ENCODE measurements at places on chromosomes 13 and 19. TPM values are rescaled to one million over a fixed set of nuclear protein-coding genes. Genes with fewer than 3 reads are reported as not detected.

GRCh38 chr13:26015271-26016125 is 36.3 kb downstream of the SHISA2 start:
- no peak overlapping the region for H3K27ac ChIP-seq
- no peak overlapping the region for H3K4me3 ChIP-seq
- DNase-seq: no peak
- H3K27me3 ChIP-seq: no peaks in the 10 kb centered on the region

GRCh38 chr13:76687467-76687866 is 198.7 kb downstream of the KCTD12 start:
- H3K27ac ChIP-seq: no peak overlapping the region
- no peak for DNase-seq
- no peaks in the 10 kb centered on the region for H3K36me3 ChIP-seq
- no peak overlapping the region for H3K4me3 ChIP-seq
- H3K4me1 ChIP-seq: no peaks in the 10 kb centered on the region
- no peaks in the 10 kb centered on the region for H3K27me3 ChIP-seq

DNA sequence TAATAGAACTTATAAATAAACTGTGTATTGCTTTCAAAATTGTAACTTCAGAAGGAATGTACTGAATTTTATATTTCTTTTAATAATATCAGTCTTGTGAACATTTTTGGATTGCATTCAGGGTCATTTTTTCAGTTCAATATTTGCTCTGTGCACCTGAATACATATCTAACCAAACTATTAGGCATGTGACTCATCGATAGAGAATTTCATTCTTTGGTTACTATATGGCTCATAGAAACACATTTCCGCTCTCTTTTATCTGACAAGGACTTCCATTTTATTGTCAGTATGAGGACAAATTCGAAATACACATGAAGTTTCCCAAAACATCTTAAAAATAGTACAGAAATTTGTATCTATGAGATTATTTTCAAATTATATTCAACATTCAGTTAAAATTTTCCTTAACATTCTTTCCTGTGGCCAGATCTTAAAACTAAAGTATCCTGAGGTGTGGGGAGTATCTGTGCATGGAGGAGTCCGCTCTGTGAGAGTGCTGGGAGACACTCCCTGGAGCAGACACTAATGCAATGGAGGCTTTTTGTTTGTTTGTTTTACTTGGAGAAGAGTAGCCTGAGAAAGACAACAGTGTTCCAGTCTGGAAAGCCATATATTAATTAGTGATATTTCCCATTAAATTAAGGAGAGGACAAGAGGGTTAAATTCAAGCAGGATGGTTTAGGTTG is 483.6 kb downstream of the PCDH20 start:
- H3K4me1 ChIP-seq: no peaks in the 10 kb centered on the region
- DNase-seq: no peak
- H3K27me3 ChIP-seq: no peaks in the 10 kb centered on the region
- H3K4me3 ChIP-seq: no peak overlapping the region

The CCDC70 gene
- not detected for total RNA-seq

- DNase-seq: no peak
- H3K4me3 ChIP-seq: no peak overlapping the region
- no peaks in the 10 kb centered on the region for H3K36me3 ChIP-seq
- H3K27ac ChIP-seq: no peak overlapping the region
- H3K4me1 ChIP-seq: no peaks in the 10 kb centered on the region
Observed at GRCh38 chr19:54047616-54048015, 16.1 kb downstream of the VSTM1 start.

DNA sequence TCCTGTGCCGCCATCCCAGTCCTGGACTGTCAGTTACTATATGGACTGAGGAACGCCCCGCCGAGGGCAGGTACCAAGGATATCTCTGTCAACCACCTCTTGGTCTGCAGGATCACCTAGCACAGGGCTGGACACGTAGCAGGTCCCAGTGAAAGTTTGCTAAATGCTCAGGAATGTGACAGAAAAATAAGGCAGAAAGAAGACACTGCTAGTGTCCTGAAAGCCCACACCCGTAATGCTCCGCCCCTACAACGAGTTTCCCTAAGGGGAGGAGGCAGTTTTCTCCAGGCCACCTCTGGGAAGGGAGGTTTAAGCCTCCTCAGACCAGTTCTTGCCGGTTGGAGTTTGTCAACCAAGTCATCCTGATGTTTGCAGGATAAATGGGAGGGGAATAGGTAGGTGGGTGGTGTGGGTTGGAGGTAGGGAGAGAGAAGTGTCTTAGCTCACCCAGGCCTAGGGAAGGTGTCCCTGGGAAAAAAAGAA is 1.7 kb upstream of the SERTAD3 start:
- no peak for DNase-seq
- no peaks in the 10 kb centered on the region for H3K27me3 ChIP-seq
- no peak overlapping the region for H3K4me3 ChIP-seq
- peaks cover 23% of the 10 kb centered on the region for H3K36me3 ChIP-seq

GRCh38 chr13:94827566-94827965 is 115.2 kb upstream of the SOX21 start:
- no peaks in the 10 kb centered on the region for H3K27me3 ChIP-seq
- no peaks in the 10 kb centered on the region for H3K36me3 ChIP-seq
- H3K4me3 ChIP-seq: no peak overlapping the region

DNA sequence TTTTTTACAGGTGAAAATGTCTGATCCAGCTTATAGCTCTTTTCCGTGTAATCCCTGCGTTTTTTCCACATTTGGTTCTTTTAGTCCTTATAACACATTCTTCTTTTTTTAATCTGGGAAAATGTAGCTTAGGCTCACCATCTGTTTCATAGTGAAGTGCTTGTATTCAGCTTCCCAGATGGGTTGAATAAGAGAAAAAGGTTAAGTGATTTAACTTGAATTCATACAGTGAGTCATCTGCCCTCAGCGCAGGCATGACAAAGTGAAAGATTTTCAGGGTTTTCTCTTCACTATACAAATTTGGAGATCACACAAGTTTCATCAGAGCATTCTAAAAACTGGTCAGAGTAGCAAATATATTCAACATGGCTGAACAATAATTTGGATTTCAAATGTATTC is 224.8 kb downstream of the SPRY2 start:
- DNase-seq: no peak
- no peaks in the 10 kb centered on the region for H3K4me1 ChIP-seq
- H3K27me3 ChIP-seq: no peaks in the 10 kb centered on the region
- no peak overlapping the region for H3K4me3 ChIP-seq
- no peaks in the 10 kb centered on the region for H3K36me3 ChIP-seq

DNA sequence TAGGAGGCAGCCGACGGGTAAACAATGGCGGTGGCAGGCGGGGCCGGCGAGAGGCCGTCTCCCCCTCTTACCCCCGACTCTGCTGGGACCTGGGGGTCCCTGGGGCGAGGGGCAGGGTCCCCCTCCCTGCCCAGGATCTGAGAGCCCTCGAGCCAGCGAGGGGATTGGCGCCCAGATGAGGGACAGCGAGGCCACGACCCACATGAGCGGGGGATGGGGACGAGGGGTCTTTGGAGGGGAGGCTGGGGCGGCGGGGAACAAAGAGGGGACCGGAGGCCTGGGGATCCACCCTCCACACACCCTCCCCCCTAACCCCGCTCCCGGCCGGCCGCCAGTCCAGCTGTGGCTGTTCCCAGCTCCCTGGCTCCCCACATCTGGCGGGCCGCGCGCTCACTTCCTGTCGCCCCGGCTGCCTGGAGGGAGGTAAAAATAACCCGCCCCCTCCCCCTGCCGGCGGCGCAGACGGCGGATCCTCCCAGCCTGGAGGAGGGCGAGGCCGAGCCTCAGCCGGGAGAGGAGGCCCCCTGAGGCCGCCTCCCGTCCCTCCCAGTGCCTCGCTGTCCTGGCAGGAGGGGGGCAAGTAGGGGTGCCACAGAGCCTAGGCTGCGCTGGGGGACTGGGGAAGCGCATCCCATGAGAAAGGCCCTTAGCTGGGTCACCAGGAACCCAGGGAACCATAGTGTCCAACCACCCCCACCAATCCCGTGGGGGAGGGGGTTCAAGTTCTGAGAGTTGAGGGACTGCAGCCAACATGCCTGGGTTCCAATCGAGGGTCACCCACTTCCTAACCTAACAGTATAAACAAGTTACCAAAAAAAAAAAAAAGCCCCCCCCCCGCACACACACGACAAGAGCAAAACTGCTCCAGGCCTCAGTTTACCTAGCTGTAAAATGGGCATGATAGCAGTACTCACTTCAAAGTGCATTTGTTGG is 29.3 kb upstream of the NANOS3 start:
- H3K27ac ChIP-seq: peak overlapping the region; percentile 97
- peak; percentile 92 for DNase-seq
- no peaks in the 10 kb centered on the region for H3K27me3 ChIP-seq
- H3K4me1 ChIP-seq: peaks cover 47% of the 10 kb centered on the region
- no peaks in the 10 kb centered on the region for H3K36me3 ChIP-seq
- peak overlapping the region; percentile 56 for H3K4me3 ChIP-seq

DNA sequence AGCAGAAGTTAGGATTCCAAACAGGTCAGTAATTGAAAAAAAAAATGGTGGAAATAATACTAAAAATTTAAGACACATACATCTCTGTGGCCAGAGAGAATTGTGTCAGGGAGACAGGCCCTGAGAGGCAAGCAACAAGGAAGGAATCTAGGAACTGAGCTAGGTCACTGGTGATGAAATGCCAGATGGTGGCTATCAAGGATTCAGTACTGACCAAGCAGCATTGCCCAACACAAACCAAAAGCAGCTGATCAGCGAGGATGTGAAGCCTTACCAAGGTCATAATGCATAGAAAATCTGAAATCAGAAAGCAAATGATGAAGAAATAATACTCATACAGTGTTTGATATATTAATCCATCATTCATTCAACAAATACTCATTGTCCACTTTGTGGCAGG is 905.0 kb downstream of the GPC5 start:
- H3K36me3 ChIP-seq: no peaks in the 10 kb centered on the region
- H3K4me1 ChIP-seq: no peaks in the 10 kb centered on the region
- no peak overlapping the region for H3K27ac ChIP-seq
- no peaks in the 10 kb centered on the region for H3K27me3 ChIP-seq
- H3K4me3 ChIP-seq: no peak overlapping the region
- no peak for DNase-seq

- DNase-seq: no peak
- peak overlapping the region; percentile 35 for H3K4me3 ChIP-seq
- no peaks in the 10 kb centered on the region for H3K27me3 ChIP-seq
- peaks cover 42% of the 10 kb centered on the region for H3K4me1 ChIP-seq
- no peaks in the 10 kb centered on the region for H3K36me3 ChIP-seq
Observed at GRCh38 chr19:55254625-55254977, 4.2 kb downstream of the PPP6R1 start.

GRCh38 chr13:20988909-20989655 is 72.3 kb downstream of the LATS2 start:
- DNase-seq: no peak
- no peak overlapping the region for H3K27ac ChIP-seq
- no peaks in the 10 kb centered on the region for H3K4me1 ChIP-seq
- peaks cover 33% of the 10 kb centered on the region for H3K36me3 ChIP-seq

- no peak for DNase-seq
- no peaks in the 10 kb centered on the region for H3K27me3 ChIP-seq
- no peak overlapping the region for H3K4me3 ChIP-seq
- peaks cover 5% of the 10 kb centered on the region for H3K4me1 ChIP-seq
- H3K27ac ChIP-seq: peak overlapping the region; percentile 87
- H3K36me3 ChIP-seq: no peaks in the 10 kb centered on the region
Observed at GRCh38 chr19:12939975-12940423, 1.6 kb downstream of the CALR start.

The IGSF23 gene
- total RNA-seq: not detected

DNA sequence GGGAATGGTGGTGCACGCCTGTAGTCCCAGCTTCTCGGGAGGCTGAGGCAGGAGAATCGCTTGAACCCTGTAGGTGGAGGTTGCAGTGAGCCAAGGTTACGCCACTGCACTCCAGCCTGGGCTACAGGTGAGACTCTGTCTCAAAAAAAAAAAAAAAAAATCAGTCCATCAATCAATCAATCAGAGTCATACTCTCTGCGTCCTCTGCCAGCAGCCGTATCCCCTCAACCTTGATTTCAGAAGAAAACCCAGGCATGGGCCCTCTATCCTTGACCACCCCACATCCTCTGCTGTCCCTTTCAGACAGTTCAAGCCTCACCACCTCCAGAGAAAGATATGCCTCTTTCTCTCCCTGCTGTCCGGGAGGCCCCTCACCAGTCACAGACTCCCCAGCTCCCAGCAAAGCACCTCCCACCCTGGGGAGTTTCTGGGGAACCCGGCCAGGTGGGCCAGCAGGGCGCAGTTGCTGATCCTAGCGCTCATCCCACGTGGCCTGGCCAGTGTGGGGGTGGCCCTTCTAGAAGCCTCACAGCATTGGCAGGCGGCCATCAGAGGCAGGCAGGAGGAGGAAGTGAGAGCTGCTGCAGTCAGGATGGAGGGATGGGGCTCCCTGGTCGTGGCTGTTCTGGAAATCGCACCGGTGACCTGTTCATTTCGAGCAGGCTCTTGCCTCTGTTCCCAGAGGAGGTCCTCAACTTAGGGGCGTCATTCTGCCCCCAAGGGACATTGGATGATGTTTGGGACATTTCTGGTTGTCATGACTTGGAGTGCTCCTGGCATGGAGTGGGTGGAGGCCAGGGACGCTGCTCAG is 10.2 kb upstream of the JSRP1 start:
- peaks cover 20% of the 10 kb centered on the region for H3K4me1 ChIP-seq
- peaks cover under 1% of the 10 kb centered on the region for H3K36me3 ChIP-seq
- no peak overlapping the region for H3K4me3 ChIP-seq
- no peaks in the 10 kb centered on the region for H3K27me3 ChIP-seq
- DNase-seq: peak; percentile 87

DNA sequence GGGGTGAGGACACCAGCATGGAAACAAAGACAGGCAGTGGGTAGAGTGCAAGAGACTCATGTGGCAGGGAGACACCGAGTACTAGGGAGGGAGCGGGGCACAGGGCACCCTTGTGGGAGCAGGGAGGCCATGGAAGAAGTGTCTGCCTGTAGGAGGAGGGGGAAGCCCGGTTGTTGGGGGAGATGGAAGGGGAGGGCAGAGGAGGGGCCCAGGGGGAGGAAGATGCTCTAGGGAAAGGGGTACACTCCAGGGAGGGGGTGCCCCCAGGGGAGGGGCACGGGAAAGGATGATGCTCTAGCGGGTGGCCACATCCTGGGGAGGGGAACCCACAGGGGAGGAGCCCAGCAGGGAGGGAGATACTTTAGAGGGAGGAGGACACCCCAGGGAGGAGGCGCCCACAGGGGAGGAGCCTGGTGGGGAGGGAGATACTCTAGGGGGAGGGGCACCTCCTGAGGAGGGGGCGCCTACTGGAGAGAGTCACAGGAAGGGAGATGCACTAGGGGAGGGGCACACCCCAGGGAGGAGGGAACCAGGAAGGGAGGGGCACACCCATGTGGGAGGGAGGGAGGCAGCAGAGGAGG is 24.9 kb downstream of the CPAMD8 start:
- H3K27me3 ChIP-seq: no peaks in the 10 kb centered on the region
- no peak overlapping the region for H3K27ac ChIP-seq
- H3K4me3 ChIP-seq: no peak overlapping the region
- no peak for DNase-seq

GRCh38 chr13:73967397-73968165 is 166.6 kb downstream of the KLF12 start:
- no peak for DNase-seq
- no peaks in the 10 kb centered on the region for H3K36me3 ChIP-seq
- no peaks in the 10 kb centered on the region for H3K4me1 ChIP-seq
- H3K4me3 ChIP-seq: no peak overlapping the region
- no peaks in the 10 kb centered on the region for H3K27me3 ChIP-seq

The CBLC gene
- not detected for total RNA-seq

GRCh38 chr13:61253105-61253877 is 162.4 kb downstream of the PCDH20 start:
- no peak overlapping the region for H3K4me3 ChIP-seq
- DNase-seq: no peak
- H3K4me1 ChIP-seq: no peaks in the 10 kb centered on the region
- no peaks in the 10 kb centered on the region for H3K27me3 ChIP-seq
- no peaks in the 10 kb centered on the region for H3K36me3 ChIP-seq

- H3K27me3 ChIP-seq: no peaks in the 10 kb centered on the region
- no peaks in the 10 kb centered on the region for H3K36me3 ChIP-seq
- no peak overlapping the region for H3K4me3 ChIP-seq
- H3K4me1 ChIP-seq: no peaks in the 10 kb centered on the region
Observed at GRCh38 chr13:51048616-51049015, 62.5 kb downstream of the C13orf42 start.
